ENCODE measurements at places on chromosomes 3 and 15.

DNA sequence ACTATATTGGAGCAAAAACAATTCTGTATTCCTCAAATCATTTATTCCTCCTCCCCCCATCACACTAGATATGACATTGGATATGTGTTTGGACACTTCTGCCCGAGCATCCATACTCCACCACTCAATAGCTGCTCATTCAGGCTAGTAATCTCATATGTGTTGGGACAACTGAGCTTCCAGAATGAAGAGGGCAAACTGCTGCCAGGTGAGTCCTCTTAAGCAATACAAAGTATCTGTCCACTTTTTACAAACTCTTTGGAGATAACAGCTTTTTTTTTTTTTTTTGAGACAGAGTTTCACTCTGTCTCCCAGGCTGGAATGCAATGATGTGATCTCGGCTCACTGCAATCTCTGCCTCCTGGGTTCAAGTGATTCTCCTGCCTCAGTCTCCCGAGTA, 5.4 kb upstream of the TNFSF10 start:
- no peak for DNase-seq

DNA sequence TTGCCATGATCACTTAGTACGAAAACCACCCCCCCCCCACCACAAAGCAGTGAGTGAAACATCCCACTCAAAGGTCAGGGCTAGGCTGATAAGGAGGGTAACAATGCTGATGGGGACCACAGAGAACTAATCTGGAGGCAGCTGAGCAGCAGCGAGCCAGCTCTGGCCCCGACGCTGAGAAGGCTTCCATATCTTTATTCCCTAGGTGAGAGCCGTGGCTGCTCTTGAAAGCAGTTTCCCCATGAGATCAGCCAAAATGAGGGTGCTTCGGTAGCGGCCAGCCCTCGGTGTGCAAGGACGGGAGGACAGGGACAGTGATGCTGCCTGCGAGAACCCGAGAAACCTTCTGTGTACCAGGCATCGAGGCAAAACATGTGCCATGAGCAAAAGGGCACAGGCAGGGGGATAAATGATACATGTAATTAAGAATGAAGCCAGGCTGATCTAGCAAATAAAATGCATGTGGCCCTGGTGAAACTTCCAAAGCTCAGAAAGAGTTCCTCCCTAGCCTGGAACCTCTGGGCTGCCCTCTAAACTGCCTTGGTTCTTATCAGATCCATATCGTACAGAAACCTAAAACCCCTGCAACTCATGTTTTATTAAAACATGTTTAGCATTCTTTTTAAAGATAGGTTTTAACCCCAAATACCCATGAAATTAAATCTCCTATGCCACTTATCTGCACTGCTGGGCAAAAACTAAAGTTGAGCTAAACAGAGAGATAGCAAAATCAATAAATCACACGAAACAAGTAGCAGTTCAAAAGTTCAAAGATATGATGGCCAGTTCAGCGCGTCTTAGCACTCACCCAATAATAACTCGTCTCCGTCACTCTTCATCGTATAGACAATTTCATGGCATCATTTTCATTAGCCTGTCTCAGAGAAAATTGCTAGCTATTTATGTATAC, 337.3 kb downstream of the FOXP1 start:
- no peak for DNase-seq

- no peak for DNase-seq
Measured at GRCh38 chr3:108414007-108414406, 96.4 kb downstream of the MYH15 start.

- DNase-seq: no peak
Measured at GRCh38 chr3:132448216-132448961, 31.1 kb downstream of the DNAJC13 start.

- peak; percentile 41 for DNase-seq
Measured at GRCh38 chr3:123880998-123881561, 3.1 kb downstream of the MYLK start.

- no peak for DNase-seq
Measured at GRCh38 chr15:100785181-100786138, 94.2 kb upstream of the ALDH1A3 start.

DNA sequence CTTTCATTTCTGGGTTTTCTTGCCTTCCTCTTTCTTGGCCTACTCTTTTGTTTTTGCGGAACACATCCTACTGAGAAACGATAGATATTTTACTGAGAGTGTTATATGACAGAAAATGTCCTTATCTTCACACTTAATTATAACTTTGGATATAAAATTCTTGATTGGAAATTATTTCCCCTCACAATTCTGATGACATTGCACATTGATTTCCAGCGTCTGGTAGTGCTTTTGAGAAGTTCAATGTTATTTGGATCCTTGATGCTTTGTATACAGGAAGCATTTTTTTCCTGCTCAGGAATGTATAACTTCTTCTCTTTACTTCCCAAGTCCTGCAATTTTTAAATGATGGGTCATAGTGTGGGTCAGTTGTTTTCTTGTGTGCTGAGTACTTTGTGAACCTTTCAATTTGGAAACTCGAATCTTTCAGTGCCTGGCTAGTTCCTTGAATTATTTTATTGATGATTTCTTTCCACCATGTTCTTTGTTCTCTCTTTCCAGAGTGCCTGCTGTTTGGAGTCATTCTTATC, 183.9 kb downstream of the PDCD6IP start:
- no peak for DNase-seq

- DNase-seq: peak; percentile 57
Measured at GRCh38 chr3:44058022-44058867, 183.4 kb upstream of the TOPAZ1 start.

GRCh38 chr3:32577581-32578556, 7.2 kb upstream of the DYNC1LI1 start:
- no peak for DNase-seq

DNA sequence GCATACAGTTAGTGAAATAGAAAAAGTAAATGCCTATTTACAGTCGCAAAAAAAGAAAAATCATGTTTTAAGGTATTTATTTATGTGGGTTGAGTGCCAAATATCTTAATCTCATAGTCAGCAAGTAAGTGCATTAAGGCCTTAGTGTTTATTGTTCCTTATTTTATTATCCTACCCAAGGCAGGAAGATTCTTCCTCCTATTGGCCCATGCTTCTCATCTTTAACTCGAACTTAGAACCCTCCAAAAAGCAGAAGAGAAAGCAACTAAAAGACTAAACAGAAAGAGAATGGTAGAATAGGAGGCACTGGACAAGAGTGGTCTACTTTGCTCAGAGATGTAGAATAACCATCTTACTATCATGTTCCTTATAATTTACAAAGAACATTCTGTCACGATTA, 7.5 kb downstream of the RFX7 start:
- DNase-seq: no peak

Measured in H54 (cell line).